Myocyte (in vitro differentiated cells): ENCODE measurements at places on chromosomes 4 and X. TPM values are rescaled to one million over a fixed set of nuclear protein-coding genes. Genes with fewer than 3 reads are reported as not detected.

NPY5R gene
- not detected in 2 replicates for total RNA-seq

PDE5A gene
- total RNA-seq = 0.91 and 1.6 TPM in 2 replicates

RNF150 gene
- 1.5 and 4.4 TPM in 2 replicates for total RNA-seq

MAPK10 gene
- total RNA-seq = 25.9 and 27.7 TPM in 2 replicates

BMP3 gene
- 0.05 and 0.08 TPM in 2 replicates for total RNA-seq

PORCN gene
- total RNA-seq = 33.1 and 34.2 TPM in 2 replicates

HSFX2 gene
- total RNA-seq = not detected in 2 replicates

PAGE2B gene
- not detected in 2 replicates for total RNA-seq

ADGRG4 gene
- total RNA-seq = not detected in 2 replicates

SLITRK4 gene
- 2.8 and 3.5 TPM in 2 replicates for total RNA-seq

PPP1R3F gene
- total RNA-seq = 31.2 and 34.8 TPM in 2 replicates

CDKL2 gene
- total RNA-seq = 0.10 and 0.59 TPM in 2 replicates

HTN3 gene
- total RNA-seq = not detected in 2 replicates

DNA sequence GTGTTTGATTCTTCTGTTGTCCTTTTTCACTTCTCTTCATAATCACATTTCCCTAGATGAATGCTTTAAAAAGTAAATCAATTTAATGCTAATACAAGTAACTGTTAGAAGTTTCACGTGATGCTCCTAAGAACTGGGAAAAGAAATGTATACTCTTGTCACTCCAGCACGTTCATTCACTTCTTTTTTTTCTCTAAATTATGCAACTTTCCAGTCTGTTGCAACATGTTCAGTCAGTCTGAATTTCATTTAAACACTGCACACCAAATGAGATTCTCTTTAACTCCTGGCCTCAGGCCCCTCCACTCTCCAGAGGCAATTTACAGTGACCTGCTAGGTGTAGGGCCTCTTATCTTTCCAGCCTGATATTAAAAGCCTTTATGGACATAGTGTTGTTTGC lies 321.9 kb downstream of the HS3ST1 start:
- no peak for DNase-seq

DNA sequence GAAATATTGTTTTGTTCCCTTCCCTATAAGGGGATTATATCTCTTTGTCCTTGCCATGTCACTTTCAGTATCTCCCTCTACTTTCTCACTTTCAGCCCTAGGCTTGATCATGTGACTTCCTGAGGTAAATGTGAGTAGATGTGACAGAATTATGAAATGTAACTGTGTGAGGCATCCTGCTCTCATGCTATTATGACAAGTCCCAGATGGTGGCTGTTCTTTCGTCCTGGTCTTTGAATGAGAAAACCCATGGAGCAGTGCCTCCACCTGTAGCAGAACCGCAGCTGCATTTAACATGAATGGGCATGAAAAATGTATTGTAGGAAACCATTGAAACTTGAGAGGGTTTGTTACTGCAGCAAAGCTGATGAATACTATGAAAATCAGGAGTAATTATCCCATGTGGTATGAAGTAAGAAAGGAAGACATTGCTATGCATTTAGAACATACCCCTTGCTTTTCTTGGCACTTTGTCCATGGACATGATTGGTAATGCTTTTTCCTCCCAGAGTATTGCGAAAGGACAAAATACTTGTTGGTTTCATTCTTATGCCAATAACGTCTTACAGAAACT lies 202.2 kb upstream of the GPRIN3 start:
- no peak for DNase-seq

GRCh38 chr4:187258651-187259401 lies 535.2 kb upstream of the FAT1 start:
- no peak for DNase-seq

GRCh38 chr4:54004463-54004862 lies 59.9 kb downstream of the CHIC2 start:
- no peak for DNase-seq

GRCh38 chr4:126976850-126977632 lies 655.7 kb upstream of the INTU start:
- DNase-seq = peak; percentile 19

GRCh38 chrX:37854748-37855147 lies 7.4 kb upstream of the DYNLT3 start:
- DNase-seq = no peak

DNA sequence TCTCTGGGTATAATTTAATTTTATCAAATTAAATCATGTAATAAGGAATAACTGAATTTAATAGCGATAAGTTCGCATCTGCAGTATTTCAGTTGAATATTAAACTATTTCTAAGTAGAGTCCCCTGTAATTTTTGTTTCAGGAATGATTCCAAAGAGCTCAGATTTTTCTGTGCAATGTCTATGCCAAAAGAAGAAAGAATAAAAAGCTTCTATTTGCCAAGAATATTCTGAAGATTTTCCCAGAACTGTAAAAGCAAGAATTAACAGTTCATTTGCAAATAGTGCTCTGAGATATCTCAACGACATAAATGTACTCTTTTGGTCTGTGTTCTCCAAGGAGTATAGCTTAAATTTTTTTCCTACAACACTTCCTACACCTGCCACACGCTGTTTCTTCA lies 1242.8 kb upstream of the DIAPH2 start:
- DNase-seq = no peak

DNA sequence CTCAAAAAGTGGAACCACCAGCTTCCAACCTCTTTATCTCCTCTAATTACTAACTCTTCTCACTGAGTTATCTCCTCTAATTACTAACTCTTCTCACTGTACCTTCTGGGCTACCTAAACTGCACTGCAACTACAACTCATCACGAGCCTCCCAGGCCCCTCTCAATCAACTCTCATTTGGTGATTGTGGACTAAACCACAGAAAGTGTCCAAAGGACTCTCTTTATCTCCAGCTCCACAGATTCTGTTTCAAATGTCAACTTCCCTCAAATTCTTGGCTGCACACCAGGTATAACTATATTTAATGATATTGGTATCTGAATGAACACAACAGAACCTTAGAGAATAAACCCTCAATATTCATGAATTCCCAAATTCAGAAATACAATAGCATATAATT lies 182.9 kb downstream of the MAML3 start:
- DNase-seq = no peak

DNA sequence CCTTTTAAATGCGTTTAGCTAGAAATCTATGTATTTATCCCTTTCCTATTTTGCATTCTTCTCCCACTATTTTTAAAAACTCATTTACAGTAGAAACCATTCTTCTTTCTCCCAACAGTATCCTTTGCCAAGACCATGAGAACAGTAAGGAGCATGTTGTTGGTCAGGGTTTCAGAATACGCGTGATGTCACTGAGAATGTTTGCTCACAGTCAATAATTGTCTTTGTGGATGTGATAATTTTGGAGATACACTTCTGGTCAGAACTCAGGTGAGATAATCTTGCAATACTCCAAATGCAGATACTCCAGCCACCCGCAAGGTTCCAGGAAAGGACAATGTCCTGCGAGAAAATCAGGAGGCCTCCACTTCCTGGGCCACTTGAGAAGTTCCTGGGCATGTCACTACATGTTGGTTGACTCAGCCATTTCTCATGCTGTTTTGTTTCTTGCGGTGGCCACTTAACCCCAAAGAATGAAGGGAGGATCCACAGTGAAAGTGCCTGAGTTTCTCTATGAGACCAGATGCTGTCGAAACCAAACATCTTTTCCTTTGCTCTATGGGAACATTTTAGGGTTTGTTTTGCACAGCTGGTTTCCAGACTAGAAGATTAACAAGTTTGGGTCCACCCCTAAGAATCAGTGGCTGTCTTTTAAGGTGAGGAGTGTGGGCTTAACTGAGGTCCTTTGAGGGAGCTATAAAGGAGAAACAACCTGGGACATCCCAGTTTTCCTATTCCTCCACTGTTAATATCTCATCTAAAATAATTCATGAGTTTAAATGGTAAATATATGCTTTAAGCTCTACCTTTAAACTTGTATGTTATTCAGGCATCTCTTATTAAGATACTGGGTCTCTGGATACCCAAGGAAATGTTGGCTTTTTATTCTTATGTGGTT lies 116.0 kb downstream of the SOWAHB start:
- peak; percentile 98 for DNase-seq

GRCh38 chr4:23889814-23890341 lies at the start of gene PPARGC1A:
Gene PPARGC1A (minus strand): TSS chr4:23890047. CDS start chr4:23889957, 90 bp downstream.
- peak; percentile 78 for DNase-seq

GRCh38 chr4:159248384-159249178 lies 145.7 kb downstream of the RAPGEF2 start:
- peak; percentile 73 for DNase-seq

- no peak for DNase-seq
These were observed 198.4 kb downstream of the PALLD start for GRCh38 chr4:168695288-168695687.

- no peak for DNase-seq
These were observed 119.1 kb upstream of the CNKSR2 start for GRCh38 chrX:21255032-21255618.

- DNase-seq = no peak
These were observed 74.7 kb downstream of the HCCS start for GRCh38 chrX:11185861-11186260.

- no peak for DNase-seq
These were observed 253.3 kb upstream of the ETNPPL start for GRCh38 chr4:109016200-109016599.

GRCh38 chr4:176360446-176360845 lies 40.7 kb downstream of the SPCS3 start:
- DNase-seq = no peak

DNA sequence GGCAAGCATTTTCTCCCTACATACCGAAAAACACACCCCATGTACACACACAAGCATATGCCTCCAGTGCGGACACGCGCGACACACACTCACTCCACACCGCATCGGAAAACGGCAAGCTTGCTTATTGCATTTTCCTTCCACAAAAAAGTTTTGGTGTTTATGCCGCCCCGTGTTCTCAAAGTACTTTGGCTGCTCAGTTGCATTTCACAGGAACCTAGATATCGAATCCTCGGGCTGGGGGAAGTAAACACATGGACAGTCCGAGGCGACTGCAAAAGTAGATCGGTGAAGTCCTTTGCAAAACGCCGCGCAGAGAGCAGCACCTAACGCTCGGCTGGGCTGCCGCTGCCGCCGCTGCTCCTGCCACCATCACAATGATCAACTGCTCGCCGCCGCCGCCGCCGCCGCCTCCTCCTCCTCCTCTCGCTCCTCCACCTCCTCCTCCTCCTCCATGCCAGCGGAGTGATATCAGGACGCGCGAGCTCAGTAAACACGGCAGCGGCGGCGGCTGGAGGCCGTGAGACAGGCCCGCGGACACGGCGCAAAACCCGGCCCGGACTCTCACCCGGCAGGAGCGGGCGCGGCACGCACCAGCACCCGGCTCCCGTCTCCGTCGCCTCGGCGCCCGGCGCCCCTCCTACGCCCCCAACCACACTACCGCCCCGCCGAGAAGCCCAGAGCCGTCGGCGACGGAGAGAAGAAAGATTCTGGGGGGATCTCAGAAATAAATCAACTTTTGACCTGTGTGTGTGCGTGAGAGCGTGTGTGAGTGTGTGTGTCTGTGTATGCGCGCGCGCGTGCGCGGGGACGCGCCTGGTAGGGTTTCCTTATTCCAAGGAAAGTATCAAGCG lies at the start of gene MAML3:
Gene MAML3 (minus strand): TSS at position 467 of the 854 bp plus-strand sequence. CDS start 857 bp downstream, outside the sequence.
- DNase-seq = peak; percentile 94

- no peak for DNase-seq
These were observed 4.3 kb downstream of the CXCL9 start for GRCh38 chr4:76003035-76003434.

GRCh38 chr4:107999932-108000539 lies 10.3 kb downstream of the HADH start:
- no peak for DNase-seq

- no peak for DNase-seq
These were observed 90.6 kb upstream of the CBR4 start for GRCh38 chr4:169100670-169101101.

DNA sequence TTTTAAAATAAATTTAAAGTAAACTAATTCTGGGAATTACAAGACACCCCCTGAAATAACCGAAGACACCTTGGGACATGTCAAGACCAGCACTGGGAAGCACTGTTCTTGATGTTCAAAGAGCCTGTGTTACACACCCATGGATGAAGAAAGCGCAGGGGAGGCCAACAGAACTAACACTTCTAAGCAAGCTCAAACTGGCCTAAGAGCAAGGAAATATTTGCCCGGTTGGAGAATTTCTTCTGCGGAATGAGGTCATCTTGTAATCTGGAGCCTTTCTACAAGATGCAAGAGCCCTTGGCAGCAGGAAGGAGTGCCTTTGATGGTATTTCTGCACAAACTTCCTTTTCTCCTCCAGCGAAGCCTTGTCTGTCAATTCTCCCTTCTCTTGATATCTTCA lies 9.3 kb upstream of the EFHC2 start:
- DNase-seq = no peak

GRCh38 chr4:108052558-108053120 lies 63.0 kb downstream of the HADH start:
- DNase-seq = no peak

DNA sequence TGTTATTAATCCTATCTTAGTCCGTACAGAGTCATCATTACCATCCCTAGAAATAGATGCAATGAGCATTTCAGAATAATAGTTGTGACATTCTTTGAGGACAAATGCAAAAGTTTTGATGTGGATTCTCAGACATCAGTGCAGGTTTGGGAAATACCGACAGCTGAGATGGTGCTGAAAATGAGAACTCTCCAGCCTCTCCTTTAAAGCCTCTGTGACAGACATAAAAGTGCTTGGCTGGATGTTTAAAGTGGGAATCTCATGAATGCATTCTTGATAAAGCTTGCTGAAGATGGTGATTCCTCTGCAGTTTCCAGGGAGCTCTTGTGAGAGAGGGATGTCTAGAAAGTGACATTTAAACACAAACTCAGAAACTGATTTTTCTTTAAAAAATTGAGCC lies 35.0 kb upstream of the SLC7A11 start:
- DNase-seq = no peak

DNA sequence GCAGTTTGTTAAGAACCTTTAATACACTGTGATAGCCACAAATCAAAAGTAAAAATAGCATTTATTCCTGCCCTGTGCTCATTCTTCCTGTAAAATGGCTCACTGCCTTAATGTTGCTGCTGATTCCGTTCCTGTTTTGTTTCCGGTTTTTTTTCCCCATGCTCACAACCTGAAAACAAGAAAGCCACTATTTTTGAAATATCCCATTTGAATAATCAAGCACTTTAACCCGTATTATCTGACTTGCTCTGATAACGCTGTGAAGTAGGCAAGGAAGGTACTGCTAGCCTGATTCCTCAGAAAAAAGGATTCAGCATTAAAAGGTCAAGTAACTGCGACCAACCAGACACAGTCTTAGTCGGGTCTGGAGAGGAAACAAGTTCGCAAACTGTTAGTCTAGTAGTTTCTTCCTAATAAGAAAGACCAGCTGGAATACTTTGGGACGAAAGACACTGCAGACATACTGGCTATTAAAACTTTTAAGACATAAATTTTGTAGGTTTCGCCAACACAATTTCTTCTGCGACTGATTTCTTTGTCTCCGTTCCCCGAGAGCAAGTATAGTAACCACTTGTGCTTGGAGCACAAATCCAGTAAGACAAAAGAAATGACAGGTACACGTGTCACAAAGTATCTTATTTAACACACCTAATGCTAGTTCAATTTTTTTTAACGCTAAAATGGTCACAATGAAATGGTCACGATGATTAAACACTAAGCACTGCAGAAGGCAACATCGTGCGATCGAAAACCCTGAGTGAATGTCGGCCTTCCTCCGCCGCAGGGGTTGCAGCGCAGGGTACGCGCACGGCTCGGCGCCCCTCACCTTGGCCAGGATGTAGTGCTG lies 802 bp downstream of the COX18 start:
- peak; percentile 40 for DNase-seq
